Kidney (tissue), 22 donors: ENCODE measurements at places on chromosomes 1 and 21. TPM values are rescaled to one million over a fixed set of nuclear protein-coding genes. Genes with fewer than 3 reads are reported as not detected.

The LCE2B gene
- not detected for total RNA-seq

The CSF3R gene
- 13.3 TPM for total RNA-seq

DNA sequence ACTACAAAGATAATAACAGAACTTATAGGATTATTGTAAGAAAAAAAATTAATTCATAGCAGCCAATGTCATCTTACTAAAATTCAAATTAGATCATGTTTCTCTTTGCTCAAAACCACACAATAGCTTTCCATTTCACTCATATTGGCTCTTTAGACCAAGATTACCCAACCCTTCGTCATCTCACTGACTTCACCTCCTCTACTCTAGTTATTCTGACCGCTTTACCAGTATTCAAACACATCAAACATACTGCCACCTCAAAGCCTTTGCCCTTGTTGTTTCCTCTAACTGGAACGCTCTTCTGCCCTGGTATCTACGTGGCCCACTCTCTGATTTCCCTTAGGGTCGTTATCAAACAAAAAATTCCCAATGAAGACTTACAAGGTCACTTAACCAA, 1.7 kb downstream of the ANGPTL3 start:
- H3K4me3 ChIP-seq = no peak overlapping the region
- no peak for DNase-seq
- no peaks in the 10 kb centered on the region for H3K27me3 ChIP-seq

DNA sequence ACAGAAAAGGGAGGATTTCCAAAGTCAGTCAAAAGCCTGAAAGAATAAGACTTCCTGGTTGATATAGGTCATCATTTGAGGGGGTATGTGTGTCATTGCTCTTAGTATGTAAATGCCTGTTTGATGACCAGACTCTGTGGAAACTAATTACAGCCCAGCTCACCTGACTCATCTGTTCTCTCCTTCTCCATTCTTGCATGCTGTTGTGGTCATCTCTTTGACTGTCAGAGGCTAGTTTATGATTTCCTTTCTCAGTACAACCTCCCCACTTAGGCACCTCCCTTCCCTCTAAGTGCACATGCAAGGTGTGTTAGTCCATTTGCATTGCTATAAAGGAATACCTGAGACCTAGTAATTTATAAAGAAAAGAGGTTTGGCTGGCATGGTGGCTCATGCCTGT, 2.4 kb upstream of the C1orf116 start:
- H3K4me1 ChIP-seq = no peaks in the 10 kb centered on the region
- H3K36me3 ChIP-seq = no peaks in the 10 kb centered on the region
- H3K4me3 ChIP-seq = no peak overlapping the region
- no peaks in the 10 kb centered on the region for H3K27me3 ChIP-seq

The MEGF6 gene
- total RNA-seq = 10.9 TPM

The SLC44A3 gene
- total RNA-seq = 49.6 TPM

DNA sequence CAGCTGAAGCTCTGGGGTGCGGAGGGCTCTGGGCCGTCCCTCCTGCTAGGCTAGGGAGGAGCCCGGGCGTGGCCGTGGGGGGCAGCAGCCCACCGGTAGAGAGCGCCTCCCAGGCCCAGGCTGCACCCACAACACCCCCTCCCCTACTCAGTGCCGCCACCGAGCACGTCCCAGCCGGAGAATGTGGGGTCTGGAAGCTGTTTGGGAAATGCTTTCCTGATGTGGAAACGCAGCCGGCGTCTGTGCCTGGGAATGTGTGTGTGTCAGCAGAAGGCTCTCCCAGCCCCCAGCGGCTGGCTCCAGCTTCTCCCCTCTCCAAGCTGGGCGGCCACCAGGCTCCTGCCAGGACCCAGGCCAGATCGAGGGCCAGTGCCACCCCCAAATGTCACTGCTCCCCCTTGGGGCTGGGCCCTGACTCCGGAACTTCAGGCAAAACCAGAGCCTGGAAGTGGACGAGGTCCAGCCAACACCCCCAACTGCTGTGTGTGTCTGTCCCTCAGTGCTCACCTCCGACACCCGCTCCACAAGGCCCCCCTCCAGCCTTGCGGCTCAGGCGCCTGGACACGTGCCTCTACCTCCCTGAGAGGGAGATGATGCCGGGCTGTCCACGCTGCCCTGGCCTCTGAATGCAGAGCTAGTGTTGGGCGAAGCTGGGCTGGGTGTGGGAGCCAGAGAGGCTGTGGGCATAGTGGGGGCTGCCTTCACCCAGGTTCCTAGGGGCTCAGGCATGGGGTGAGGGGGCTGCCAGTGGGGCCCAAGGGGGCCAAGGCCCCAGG, 74.7 kb downstream of the MEGF6 start:
- no peaks in the 10 kb centered on the region for H3K27me3 ChIP-seq
- no peak overlapping the region for H3K4me3 ChIP-seq
- no peaks in the 10 kb centered on the region for H3K4me1 ChIP-seq
- DNase-seq = no peak
- H3K27ac ChIP-seq = no peak overlapping the region

DNA sequence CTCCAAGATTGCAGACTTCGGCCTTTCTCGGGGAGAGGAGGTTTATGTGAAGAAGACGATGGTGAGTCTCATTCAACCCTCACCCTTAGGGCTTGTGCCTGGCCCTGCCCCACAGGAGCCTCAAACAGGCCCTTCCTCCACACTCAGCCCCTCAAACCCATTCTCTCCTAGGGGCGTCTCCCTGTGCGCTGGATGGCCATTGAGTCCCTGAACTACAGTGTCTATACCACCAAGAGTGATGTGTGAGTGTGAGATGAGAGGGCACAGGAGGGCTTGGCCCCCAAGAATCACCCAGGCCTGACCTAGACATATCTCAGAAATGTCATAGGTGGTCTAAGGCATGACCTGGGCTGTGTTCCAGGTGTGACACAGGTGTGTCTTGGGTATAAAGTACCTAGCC, 18.3 kb upstream of the MPL start:
- no peaks in the 10 kb centered on the region for H3K27me3 ChIP-seq
- no peak overlapping the region for H3K4me3 ChIP-seq
- no peaks in the 10 kb centered on the region for H3K36me3 ChIP-seq
- H3K27ac ChIP-seq = no peak overlapping the region
- H3K4me1 ChIP-seq = no peaks in the 10 kb centered on the region

The SERBP1 gene
- 151 TPM for total RNA-seq

The NOTCH2 gene
- total RNA-seq = 113 TPM

The FMO3 gene
- 19.3 TPM for total RNA-seq

The HIVEP3 gene
- 11.0 TPM for total RNA-seq

The SLC45A3 gene
- total RNA-seq = 7.2 TPM
